ENCODE measurements at places on chromosomes 7 and 10.

GRCh38 chr10:114498413-114499111, 94.3 kb upstream of the AFAP1L2 start:
- no peak for DNase-seq

DNA sequence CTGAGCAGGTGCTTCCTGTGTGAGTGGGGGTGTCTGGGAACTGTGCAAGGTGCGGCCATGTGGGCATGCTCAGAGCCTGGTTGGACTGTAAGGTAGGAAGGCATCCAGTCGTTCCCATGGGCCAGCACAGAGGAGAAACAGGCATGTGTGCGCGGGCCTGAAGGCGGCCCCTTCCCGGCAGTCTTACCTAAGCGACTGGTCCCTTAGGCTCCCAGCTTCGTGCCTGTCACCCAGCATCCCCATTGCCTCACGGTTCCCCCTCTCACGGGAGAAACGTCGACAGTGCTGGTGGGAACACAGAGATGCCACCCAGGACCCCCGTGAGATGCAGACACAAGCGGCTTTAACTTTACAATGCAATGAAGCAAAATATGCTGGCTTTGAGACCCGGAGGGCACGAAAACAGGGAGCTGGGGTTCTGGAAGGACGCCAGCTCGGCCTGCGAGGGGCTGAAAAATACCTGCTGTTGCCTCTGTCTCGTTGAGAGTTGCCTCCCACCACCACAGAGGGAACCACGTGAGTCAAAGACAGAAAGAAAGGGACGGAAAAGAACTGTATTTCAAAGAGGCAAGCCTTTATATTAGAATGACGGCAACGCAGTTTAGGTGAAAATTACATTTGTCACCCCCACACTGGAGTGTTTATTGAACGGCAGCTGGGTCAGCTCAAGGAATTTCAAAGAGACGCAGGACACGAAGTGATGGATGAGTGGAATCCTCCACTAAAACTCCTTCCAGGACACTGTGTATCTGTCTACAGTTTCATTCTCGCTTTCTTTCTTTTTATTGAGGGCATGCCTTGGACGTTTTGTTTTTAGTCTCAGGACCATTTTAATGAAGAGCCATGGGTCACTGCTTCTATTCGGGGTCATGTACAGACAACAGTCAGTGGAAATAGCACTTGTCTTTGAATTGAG, 128.4 kb downstream of the DNAJB6 start:
- DNase-seq, result no peak

- no peak for DNase-seq
Observed at GRCh38 chr10:5485948-5486852, 13.2 kb downstream of the CALML5 start.

GRCh38 chr10:62511238-62511637, 137.1 kb downstream of the ZNF365 start:
- DNase-seq, result no peak

DNA sequence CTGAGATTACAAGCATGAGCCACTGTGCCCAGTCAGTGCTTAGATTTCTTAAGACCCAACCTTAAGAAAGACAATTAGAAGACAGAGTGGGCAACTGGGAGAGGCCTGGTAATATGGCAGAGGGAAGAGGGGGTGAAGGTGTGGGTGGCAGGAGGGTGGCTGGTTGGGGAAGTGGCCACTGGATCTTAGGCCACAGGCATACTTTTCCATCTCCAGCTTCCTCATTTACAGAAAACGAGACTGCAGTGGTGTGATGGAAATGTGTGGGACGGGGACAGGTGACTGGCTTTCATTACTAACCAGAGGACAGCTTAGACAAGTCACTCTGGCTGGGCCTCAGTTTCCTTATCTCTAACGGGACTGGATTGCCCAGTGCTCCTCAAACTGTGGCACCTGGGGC, 1.0 kb upstream of the FFAR4 start:
- no peak for DNase-seq

GRCh38 chr10:33244354-33244967, 90.0 kb downstream of the NRP1 start:
- DNase-seq, result no peak

DNA sequence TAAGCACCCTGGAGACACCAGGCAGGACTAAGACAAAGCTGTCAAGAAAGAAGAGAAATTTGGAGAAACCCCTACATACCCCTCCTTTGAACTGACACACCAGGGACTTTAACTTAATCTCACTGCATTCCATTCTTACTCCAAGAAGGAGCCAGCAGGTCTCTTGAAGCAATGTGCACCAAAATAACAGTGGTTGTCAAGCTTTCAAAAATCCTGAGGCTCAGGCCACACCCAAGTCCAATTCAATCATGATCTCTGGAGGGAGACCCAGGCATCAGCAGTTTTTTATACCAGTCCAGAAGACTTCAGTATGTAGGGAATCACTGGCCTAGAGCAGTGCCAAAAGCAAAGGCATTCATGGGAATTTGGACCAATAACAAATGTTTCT, 6.8 kb downstream of the SLC25A13 start:
- DNase-seq, result no peak

- DNase-seq, result peak; percentile 66
Observed at GRCh38 chr7:151114151-151115090, 28.1 kb downstream of the AGAP3 start.

- no peak for DNase-seq
Observed at GRCh38 chr10:11154849-11155498, 137.3 kb downstream of the CELF2 start.

- no peak for DNase-seq
Observed at GRCh38 chr7:12670743-12671520, 16.5 kb upstream of the ARL4A start.

DNA sequence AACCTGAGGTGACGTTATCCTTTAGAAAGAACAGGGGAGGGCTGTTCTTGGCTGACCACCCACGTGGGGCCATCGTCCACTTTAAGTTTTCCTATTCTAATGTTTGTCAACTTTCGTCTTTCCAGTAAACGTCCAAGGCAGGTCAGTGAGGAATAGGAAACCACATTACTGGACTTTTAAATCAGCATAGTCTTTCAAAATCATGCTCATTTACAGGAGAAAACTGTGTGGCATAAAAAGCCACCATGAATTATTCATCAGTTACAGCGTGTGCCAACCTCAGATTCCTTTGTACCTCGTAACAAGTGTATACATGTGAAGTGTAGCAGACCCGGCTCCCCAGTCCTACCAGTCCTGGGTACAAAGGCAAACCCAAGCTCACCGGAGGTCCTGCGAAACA, 25.1 kb upstream of the ABLIM1 start:
- DNase-seq, result no peak

DNA sequence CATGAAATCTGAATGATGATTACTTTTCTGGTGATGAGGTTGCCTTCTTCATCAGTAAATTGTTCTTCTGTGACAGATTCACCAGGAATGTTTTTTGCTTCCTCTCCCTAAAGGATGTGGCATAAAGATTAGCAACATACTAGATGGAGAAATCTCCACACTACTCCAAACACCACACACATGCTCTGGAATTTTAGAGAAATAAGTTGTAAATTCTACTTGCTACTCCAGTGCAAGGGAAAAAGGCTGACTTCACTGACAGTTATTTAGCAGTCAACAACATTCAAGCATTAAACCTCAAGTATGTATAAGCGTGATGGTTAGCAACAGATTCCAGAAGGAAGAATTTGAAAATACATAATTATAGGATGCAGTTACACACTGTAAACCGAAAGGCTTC, 137.9 kb upstream of the CCDC6 start:
- no peak for DNase-seq

- DNase-seq, result no peak
Observed at GRCh38 chr10:60910543-60910942, 33.4 kb downstream of the RHOBTB1 start.

GRCh38 chr7:17307969-17308648, 9.7 kb downstream of the AHR start:
- DNase-seq, result peak; percentile 34

GRCh38 chr7:19620470-19620869, 88.4 kb downstream of the POLR1F start:
- no peak for DNase-seq

GRCh38 chr10:33001908-33002492, 44.0 kb upstream of the ITGB1 start:
- no peak for DNase-seq

DNA sequence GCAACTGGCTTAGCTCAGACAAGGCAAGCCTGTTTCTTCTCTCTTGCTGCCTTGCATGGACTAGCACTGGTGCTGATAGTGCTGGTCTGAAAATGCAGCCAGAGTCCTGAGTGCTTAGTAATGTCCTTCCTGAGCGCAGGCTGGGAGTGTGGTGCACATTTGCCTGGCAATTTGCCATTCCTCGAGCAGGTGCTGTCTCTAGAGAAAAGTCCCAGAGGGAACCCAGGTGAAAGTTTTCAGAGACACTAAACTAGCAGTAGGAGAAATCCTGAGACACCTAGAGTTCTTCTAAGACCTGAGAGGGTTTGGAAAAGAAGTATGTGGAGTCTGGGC, 1.9 kb downstream of the SFTPD start:
- peak; percentile 7 for DNase-seq

DNA sequence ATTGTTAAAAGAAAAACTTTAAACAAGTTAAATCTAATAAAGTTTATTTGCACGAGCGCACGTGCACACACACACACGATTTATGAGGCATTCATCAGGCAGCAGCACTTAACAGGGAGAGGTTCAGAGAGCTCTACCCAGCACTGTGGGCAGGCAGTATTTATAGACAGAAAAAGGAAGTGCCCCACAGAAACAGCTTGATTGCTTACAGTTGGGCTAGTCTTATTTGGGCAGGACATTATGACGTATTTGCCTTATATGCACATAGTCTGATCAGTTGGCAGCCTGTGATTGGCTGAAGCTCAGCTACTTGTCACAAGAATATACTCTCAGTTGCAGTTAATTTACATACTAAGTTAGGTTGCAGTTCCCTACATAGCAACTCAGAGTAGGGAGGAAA, 1.2 kb upstream of the SDHAF3 start:
- no peak for DNase-seq

DNA sequence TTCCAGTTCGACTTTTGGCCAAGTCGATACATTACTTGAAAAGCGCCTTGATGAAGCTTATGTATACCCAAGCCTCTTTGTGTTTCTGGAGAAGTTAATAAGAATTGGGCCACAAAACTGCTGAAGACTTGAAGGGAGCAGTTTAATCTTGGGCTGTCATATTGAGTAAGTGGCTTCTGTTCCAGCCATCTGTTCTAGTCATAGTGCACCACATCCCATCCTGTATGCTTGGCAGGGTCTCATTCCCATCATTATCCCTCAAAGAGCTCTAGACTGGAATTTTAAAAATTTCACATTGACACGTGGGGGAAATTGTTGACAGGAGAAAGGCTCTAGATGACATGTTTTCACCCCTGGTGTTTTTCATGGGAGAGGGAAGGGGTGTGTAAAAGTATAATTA, 196.6 kb upstream of the PLPP4 start:
- no peak for DNase-seq

- DNase-seq, result no peak
Observed at GRCh38 chr10:3067118-3067858, at the start of gene PFKP. PFKP (plus strand) TSS chr10:3067548; CDS start chr10:3067596, 48 bp downstream.

DNA sequence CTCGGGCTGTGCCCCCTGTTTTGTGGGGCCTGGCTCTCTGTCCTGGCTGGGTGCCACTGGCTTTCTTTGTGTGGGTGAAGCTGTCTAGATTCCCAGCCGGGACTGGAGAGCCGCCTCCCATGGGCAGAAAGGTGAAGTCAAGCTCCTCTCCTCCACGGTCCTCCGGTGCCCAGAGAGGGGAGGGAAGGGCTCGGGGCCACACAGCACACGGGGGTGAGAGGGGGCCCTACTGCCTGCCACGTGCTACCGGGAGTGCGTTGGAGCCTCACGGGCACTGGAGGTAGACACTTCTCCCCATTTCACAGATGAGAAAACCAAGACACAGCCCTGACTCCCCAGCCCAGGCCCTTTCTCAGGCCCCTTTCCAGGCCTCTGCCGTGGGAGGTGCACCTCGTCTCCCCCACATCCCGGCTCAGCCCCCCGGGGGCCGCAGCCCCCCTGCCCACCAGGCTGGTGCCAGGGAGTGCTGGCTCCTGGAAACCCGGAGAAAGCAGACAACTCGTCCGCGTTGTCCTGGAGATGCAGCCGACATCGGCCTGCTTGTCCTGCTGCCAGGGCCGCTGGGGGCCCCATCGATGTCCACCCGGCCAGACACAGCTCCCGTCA, 55.8 kb downstream of the UNCX start:
- DNase-seq, result no peak

DNA sequence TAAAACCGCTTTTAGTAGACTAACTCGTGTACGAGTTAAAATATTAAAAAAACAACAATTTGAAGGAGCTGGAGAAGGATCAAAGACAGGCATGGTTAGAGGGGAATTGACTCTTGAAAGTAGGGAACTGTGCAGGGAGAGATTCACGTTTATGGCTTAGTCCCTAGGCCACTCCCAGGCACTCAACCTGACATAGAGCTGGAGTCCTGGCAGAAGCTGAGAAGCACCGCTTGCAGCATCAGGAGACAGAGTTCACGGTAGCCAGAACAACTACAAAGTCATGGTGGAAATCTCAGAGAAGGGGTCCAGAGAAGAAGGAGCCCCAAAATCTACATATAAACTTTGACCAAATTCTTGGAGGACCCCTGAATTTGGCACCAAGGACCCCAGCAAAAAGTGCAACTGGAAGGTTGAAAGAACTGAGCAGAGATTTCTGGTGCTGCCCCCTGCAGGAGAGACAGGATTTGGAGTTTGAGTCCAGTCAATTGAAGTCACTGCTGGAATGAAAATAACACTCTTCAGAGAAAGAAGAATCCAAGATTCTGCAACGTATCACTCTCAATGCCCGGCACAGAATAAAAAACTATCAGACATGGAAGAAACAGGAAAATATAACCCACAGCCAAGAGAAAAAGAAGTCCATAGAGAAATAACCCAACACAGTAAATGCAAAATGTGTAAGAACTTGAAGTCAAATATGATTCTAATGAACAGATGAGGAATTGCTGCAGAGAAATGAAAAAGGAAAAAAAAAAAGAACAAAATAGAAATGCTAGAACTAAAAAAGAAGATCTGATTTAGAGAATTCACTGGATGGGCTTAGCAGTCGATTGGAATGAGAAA, 493.3 kb upstream of the PODXL start:
- DNase-seq, result peak; percentile 71

DNA sequence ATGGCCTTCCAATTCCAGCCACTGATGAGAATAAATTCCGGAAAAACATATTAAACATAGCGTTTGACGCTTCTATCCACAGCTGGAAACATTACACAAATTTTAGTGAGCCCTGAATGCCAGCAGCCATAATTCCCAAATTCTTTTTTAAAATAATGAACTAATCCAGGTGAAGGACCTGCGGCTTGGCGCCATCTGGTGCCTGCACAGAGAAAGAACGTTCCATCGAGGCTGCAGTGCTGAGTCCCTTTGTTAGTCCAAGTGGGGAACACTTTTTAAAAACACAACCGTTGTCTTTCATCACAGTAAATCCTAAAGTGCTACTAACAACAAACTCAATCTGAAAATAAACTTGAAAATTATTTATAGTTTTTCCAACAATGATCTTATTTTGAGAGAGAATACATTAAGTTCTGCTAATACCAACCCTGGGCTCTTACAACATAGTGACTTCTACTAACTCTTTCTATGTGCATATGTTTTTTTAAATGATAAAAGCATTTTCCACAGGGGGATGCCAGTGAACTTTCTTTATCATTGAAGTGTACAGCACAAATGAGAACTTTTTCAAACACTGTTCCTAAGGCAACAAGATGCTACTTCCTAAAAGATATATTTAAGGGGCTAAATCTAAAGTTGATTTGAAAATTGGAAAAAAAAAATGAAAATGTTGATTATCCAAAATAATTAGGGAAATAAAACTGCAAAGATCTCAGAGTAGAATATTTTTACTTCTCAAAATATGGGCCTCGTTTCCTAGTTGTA, 166.9 kb upstream of the RNF32 start:
- peak; percentile 81 for DNase-seq

- DNase-seq, result no peak
Observed at GRCh38 chr10:60714233-60714632, 64.0 kb upstream of the CDK1 start.

GRCh38 chr10:80465839-80466590, 11.9 kb downstream of the TSPAN14 start:
- no peak for DNase-seq

Data from HT-29 (cell line).